Activated CD4-positive, alpha-beta memory T cell treated with anti-CD3 and anti-CD28 coated beads for 36 hours (primary cell): ENCODE measurements at places on chromosomes 4 and X. TPM values are rescaled to one million over a fixed set of nuclear protein-coding genes. Genes with fewer than 3 reads are reported as not detected.

- H3K4me1 ChIP-seq, result peaks cover 45% of the 10 kb centered on the region
- no peaks in the 10 kb centered on the region for H3K27me3 ChIP-seq
- peak overlapping the region; percentile 77 for H3K4me3 ChIP-seq
- peak overlapping the region; percentile 96 for H3K27ac ChIP-seq
- peak; percentile 57 for DNase-seq
- peaks cover 10% of the 10 kb centered on the region for H3K36me3 ChIP-seq
Measured at GRCh38 chrX:151396042-151396824, 773 bp upstream of the VMA21 start.

DNA sequence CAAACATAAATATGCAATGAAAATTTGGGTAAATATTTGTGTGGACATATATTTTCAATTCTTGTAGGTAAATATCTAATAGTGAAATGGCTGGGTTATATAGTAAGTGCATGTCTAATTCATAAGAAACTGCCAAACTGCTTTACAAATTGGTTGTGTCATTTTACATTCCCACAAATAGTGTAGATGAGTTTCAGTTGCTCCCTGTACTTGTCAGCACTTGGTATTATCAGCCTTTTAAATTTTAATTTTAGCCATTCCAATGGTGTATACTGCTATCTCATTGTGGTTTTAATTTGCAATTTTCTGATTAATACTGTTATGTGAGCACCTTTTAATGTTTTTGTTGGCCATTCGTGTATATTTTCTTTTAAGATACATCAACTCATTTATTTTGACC lies 23.1 kb upstream of the GABRE start:
- no peak overlapping the region for H3K4me3 ChIP-seq
- H3K27ac ChIP-seq, result no peak overlapping the region
- no peaks in the 10 kb centered on the region for H3K36me3 ChIP-seq

GRCh38 chr4:76055016-76055415 lies 19.1 kb upstream of the CXCL11 start:
- H3K4me3 ChIP-seq, result no peak overlapping the region
- no peaks in the 10 kb centered on the region for H3K36me3 ChIP-seq
- peak; percentile 56 for DNase-seq
- peaks cover 41% of the 10 kb centered on the region for H3K4me1 ChIP-seq
- H3K27me3 ChIP-seq, result peaks cover 18% of the 10 kb centered on the region
- H3K27ac ChIP-seq, result peak overlapping the region; percentile 49

GRCh38 chrX:16868920-16869319 lies 1.2 kb downstream of the RBBP7 start:
- no peaks in the 10 kb centered on the region for H3K27me3 ChIP-seq
- peak overlapping the region; percentile 97 for H3K4me3 ChIP-seq
- peak overlapping the region; percentile 98 for H3K27ac ChIP-seq
- H3K36me3 ChIP-seq, result peaks cover 24% of the 10 kb centered on the region

The FGB gene
- not detected for total RNA-seq

GRCh38 chr4:125115941-125116340 lies 198.8 kb upstream of the FAT4 start:
- H3K36me3 ChIP-seq, result no peaks in the 10 kb centered on the region
- H3K27me3 ChIP-seq, result no peaks in the 10 kb centered on the region
- no peaks in the 10 kb centered on the region for H3K4me1 ChIP-seq
- no peak for DNase-seq
- H3K27ac ChIP-seq, result no peak overlapping the region

The KLHL5 gene
- 35.2 TPM for total RNA-seq

DNA sequence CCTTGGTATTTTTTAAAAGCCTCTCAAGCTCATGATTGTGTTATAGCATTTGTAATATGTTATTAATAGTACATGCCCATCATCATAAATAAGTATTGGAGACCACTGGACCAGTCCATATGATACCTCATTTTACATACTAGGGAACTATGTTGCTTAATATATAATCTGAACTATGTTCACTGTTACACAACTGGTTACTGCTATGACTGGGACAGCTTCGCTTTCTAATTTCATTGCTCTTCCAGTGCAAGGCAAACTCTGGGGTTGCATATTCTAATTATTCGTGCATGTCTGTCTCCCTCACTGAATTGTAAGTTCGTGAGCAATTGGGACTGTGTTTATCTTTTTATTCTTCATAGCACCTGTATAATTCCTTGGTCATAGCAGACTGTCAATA lies 330.5 kb downstream of the RAPGEF2 start:
- H3K4me1 ChIP-seq, result peaks cover 10% of the 10 kb centered on the region
- H3K27ac ChIP-seq, result no peak overlapping the region
- H3K4me3 ChIP-seq, result no peak overlapping the region
- peaks cover 8% of the 10 kb centered on the region for H3K27me3 ChIP-seq
- H3K36me3 ChIP-seq, result no peaks in the 10 kb centered on the region
- no peak for DNase-seq

The DCLK2 gene
- total RNA-seq, result not detected
